CD8-positive, alpha-beta memory T cell (primary cell): ENCODE measurements at places on chromosomes 13 and 19.

DNA sequence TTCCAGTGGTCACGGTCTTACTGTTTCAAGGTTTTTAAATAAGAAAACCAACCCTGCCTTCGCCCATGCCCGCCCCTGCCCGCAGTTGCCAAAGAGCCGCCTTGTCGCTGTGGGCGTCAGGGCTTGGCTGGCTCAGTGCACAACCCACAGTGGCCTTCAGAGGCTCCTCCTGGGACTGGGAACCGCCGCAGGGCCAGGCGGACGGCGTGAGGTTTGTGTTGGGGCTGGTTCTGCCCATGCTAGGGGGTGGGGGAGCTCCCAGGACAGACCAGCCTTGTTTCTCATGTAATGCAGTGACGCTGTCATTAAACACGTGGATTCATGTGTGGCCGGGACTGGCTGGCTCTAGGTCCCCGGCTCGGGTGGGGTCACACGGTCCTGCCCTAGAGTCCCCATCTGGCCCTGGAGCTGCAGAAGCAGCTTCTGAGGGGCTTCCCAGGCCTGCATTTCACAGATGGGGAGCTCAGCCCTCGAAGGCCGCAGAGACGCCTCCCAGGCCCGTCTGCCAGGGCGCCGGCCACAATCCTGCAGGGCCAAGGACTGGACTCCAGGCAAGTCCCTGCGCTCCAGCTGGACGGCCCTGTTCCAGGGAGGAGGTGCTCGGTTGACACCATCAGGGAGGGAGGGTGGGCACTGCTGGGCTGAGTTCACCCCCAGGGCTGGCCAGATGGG, 2.4 kb upstream of the TEKTIP1 start:
- no peaks in the 10 kb centered on the region for H3K36me3 ChIP-seq
- no peaks in the 10 kb centered on the region for H3K4me1 ChIP-seq
- no peak overlapping the region for H3K27ac ChIP-seq
- no peak for DNase-seq
- H3K4me3 ChIP-seq: no peak overlapping the region

GRCh38 chr13:106486287-106486686, 49.2 kb downstream of the EFNB2 start:
- no peak overlapping the region for H3K27ac ChIP-seq
- H3K4me1 ChIP-seq: peaks cover 5% of the 10 kb centered on the region
- no peaks in the 10 kb centered on the region for H3K27me3 ChIP-seq
- H3K4me3 ChIP-seq: no peak overlapping the region
- H3K36me3 ChIP-seq: no peaks in the 10 kb centered on the region

GRCh38 chr13:70788074-70788473, 679.8 kb upstream of the KLHL1 start:
- H3K4me1 ChIP-seq: no peaks in the 10 kb centered on the region
- DNase-seq: no peak
- H3K27ac ChIP-seq: no peak overlapping the region

DNA sequence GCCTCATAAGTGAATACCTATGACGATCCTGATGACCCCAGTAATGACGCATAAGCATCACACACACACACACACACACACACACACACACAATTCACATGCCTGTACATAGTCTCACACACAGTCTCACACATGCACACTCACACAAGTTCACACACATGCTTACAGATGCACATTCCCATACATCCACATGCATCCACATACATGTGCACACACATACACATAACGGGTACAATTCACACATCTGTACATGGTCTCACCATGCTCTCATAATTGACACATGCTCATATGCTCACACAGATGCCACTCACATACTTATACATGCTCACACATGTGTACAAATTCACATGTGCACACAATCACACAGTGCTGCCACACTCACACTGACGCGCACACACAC, 105.7 kb upstream of the VSTM2B start:
- H3K36me3 ChIP-seq: no peaks in the 10 kb centered on the region
- no peak for DNase-seq
- H3K4me1 ChIP-seq: no peaks in the 10 kb centered on the region
- no peak overlapping the region for H3K27ac ChIP-seq
- no peak overlapping the region for H3K4me3 ChIP-seq

- DNase-seq: no peak
- H3K27me3 ChIP-seq: no peaks in the 10 kb centered on the region
- H3K27ac ChIP-seq: no peak overlapping the region
- H3K4me3 ChIP-seq: no peak overlapping the region
Measured at GRCh38 chr13:73338389-73338788, 279.6 kb downstream of the KLF5 start.

DNA sequence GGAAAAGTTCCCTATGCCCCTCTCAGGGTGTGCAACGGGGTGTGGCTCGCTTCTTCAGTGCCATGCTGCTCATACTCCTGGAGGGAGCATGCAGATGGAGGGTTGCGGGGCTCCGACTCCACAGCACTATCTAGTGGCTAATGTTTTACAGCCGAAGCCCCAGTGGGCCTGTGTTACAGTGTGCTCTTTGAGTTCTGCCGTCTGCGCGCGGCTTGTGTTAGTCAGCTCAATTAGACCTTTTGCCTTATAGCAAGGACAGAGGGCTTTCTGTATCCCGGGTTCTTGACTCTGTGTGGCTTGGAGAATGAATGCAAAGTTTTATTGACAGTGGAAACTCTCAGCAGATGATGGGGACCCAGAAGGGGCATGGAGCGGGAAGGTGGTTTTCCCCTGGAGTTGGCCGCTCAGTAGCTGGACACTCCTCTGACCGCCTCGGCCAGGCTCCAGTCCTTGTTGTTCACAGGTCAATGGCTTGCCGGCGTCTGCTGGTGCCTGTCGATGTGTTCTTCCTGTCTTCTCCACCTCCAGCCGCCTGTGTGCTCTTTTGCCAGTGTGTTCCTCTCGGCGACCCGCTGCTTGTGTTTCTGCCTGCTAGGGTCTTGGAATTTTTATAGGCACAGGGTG, 383.4 kb downstream of the LMO7 start:
- no peaks in the 10 kb centered on the region for H3K36me3 ChIP-seq
- no peak overlapping the region for H3K4me3 ChIP-seq
- no peaks in the 10 kb centered on the region for H3K4me1 ChIP-seq
- H3K27me3 ChIP-seq: no peaks in the 10 kb centered on the region

DNA sequence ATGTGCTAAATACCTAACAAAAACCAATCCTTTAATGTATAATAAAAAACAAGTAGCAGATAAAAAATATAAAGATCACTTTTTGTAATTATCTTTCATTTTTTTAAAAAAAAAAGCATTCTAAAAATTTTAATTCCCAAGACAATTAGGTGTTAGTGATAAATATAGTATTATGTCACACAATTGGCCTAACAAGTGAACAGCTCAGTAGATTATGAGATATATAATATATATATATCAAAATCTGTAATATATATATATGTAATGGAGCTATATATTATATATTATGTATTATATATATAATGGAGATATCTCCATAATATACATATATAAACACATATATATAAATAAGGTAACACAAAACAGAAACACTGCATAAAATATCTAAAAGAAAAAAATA, 1531.1 kb upstream of the MIR17HG start:
- H3K36me3 ChIP-seq: no peaks in the 10 kb centered on the region
- no peak for DNase-seq
- no peak overlapping the region for H3K4me3 ChIP-seq
- no peak overlapping the region for H3K27ac ChIP-seq

DNA sequence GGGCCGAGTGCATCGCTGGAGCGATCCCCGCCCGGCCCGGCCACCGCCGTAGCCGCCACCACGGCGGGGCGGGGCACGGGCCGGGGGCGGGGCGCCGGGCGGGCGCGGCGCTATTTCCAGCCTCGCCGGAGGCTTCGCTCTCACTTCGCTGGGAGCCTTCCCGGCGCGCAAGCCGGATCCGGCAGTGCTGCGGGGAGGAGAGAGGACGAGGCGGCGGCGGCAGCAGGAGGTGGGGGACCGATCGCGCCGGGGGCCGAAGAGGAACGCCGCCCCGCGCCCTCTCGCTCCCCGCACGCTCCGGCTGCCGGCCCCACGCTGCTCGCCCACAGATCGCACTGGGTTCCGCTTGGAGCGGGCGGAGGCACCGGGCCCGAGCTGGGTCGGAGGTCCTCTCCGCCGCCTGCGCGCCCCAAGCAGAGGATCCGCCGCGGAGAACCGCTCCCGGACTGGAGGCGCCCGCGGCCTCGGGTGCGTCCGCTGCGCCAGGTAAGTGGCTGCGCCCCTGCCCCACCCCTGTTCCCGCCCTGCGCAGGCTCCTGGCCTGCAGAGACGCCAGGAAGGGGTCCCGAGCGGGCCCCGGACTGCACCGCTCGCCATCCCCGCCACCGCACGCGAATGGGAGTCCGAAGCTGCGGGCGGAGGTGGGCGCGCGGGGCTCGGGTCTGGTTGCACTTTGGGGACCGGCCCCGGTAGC, at the start of gene CHST8:
CHST8 (plus strand) TSS at position 143 of the 694 bp plus-strand sequence. CDS start 67,309 bp downstream, outside the sequence.
- no peaks in the 10 kb centered on the region for H3K4me1 ChIP-seq
- no peak within 1 kb of the TSS for H3K27ac ChIP-seq
- no peak for DNase-seq
- H3K4me3 ChIP-seq: no peak within 1 kb of the TSS
- H3K36me3 ChIP-seq: no peaks in the 10 kb centered on the region
- H3K27me3 ChIP-seq: peaks cover 7% of the 10 kb centered on the region

GRCh38 chr13:101838323-101838722, 385.8 kb downstream of the ITGBL1 start:
- no peaks in the 10 kb centered on the region for H3K27me3 ChIP-seq
- H3K4me3 ChIP-seq: no peak overlapping the region
- no peaks in the 10 kb centered on the region for H3K36me3 ChIP-seq
- no peak for DNase-seq

DNA sequence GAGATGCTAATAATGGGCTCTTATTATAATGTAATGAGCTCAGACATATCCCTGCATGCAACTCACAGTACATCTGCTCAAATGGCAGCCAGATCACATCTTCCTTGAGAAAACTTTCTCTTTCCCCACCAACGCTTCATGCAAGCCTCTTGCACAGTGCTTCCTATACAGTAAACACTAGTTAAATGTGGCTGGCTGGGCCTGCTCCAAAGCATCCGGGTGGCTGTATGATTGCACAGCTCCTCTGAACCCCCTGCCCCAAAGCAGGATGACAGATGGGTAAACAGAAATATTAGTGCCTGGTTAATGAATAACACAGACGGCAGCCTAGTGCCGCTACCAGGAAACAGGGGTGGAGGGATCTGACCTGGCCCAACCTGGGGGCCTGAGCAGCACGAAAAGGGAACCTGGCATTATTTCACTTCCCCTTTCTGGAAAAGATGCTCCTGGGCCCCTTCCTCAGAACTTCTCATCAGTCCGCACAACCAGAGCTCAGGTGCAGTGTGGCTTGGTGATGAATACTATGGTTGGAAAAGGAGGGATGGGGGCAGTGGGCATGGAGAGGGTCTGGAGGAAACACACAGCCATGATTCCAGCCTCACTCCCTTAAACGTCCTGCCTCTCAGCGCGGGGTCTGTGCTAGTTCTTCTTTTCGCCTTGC, 10.8 kb downstream of the FFAR2 start:
- DNase-seq: no peak
- peaks cover 36% of the 10 kb centered on the region for H3K4me1 ChIP-seq
- H3K4me3 ChIP-seq: no peak overlapping the region
- H3K27ac ChIP-seq: no peak overlapping the region
- no peaks in the 10 kb centered on the region for H3K36me3 ChIP-seq

- no peaks in the 10 kb centered on the region for H3K4me1 ChIP-seq
- H3K27me3 ChIP-seq: no peaks in the 10 kb centered on the region
- no peak for DNase-seq
- no peak overlapping the region for H3K27ac ChIP-seq
- H3K36me3 ChIP-seq: no peaks in the 10 kb centered on the region
Measured at GRCh38 chr13:31264151-31264550, 64.4 kb downstream of the B3GLCT start.

DNA sequence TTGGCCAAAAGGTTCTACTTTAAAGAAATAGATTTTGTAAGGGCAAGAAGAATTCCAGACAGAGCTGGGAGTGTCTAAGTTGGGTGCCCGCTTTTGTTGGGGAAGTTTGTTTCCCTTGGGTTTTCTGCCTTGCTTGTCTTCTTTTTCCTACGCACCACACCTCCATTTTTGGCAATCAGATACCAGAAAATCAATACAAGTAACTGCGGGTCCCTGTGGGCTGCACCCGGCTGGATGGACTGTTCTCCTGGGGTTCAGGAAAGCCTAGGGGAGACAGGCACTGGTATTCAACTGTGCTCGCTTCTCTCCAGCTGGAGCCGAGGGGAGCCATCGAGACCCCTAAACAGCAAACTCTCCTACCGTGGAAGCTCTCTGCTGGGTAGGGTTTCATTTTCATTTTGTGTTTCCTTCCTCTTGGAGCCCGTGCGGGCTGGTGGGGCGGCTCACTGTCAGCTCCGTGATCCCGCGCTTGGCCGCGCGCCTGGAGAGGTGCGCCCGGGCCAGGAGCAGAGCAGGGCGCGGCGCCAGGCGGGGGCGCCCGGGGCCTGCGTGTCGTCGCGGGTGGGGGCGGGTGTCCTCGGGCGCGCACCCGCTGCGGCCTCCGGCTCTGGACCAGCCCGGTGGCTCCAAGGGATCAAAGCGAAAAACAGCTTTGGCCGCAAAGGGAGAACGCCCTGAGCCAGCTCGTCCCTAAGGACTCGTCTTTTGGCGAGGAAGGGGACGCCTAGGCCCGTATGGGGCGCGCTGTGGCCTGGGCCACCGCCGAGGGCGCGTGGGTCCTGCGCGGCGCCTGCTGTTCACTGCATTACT, 347.2 kb downstream of the ZNF536 start:
- H3K27ac ChIP-seq: no peak overlapping the region
- H3K36me3 ChIP-seq: no peaks in the 10 kb centered on the region
- no peaks in the 10 kb centered on the region for H3K27me3 ChIP-seq
- no peaks in the 10 kb centered on the region for H3K4me1 ChIP-seq
- no peak overlapping the region for H3K4me3 ChIP-seq
- no peak for DNase-seq

- H3K27ac ChIP-seq: no peak overlapping the region
- H3K4me1 ChIP-seq: no peaks in the 10 kb centered on the region
- H3K4me3 ChIP-seq: no peak overlapping the region
- no peaks in the 10 kb centered on the region for H3K27me3 ChIP-seq
Measured at GRCh38 chr19:41161903-41162302, 31.1 kb upstream of the CYP2S1 start.

- no peaks in the 10 kb centered on the region for H3K27me3 ChIP-seq
- no peaks in the 10 kb centered on the region for H3K36me3 ChIP-seq
- H3K4me1 ChIP-seq: no peaks in the 10 kb centered on the region
- H3K27ac ChIP-seq: no peak overlapping the region
- no peak overlapping the region for H3K4me3 ChIP-seq
Measured at GRCh38 chr13:52916486-52916990, 68.1 kb upstream of the PCDH8 start.

DNA sequence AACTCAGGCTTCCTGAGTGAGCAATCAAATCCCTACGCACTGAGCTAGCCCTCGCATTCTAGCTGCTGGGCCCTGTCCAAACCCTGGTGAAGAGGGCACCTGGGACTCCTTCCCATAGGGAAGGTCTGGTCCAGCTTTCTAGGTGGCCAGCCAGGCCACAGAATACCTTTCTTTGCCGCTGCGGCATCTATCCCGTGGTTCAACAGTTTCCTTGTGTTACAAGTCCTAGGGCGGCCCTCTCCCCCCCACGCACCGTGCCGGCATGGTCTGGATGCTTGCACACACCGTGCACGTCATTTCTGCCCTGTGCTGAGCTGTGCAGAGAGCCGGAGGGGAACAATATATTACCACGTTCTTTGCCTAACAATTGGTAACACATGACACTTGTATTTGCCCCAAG, 164.6 kb upstream of the TSHZ3 start:
- H3K36me3 ChIP-seq: no peaks in the 10 kb centered on the region
- no peak overlapping the region for H3K4me3 ChIP-seq
- H3K4me1 ChIP-seq: no peaks in the 10 kb centered on the region
- DNase-seq: no peak
